ENCODE measurements at places on chromosomes 2 and 18.

GRCh38 chr2:202278036-202278760 lies 12.6 kb downstream of the NOP58 start:
- DNase-seq: no peak

- no peak for DNase-seq
These were observed 21.8 kb downstream of the TMEM182 start for GRCh38 chr2:102783506-102784183.

DNA sequence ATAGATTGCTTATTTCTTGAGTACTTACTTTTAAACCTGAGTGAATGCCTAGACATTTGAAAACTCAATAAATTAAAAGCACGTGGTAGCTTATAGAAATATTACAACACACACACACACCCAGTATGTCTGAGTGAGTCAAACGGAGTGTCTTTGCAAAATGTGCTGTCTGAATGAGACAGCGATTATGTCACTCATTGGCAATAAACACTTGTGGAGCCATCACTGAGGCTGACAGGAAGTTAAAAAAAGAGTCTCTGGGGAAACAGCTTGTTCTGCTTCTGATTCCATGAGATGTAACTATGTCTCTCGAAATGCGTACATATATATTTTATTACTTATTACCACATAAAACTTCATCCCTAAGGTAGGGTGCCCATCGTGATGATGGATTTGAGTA lies 22.3 kb upstream of the VPS4B start:
- DNase-seq: no peak

- no peak for DNase-seq
These were observed 123.3 kb upstream of the DCC start for GRCh38 chr18:52216666-52217065.

DNA sequence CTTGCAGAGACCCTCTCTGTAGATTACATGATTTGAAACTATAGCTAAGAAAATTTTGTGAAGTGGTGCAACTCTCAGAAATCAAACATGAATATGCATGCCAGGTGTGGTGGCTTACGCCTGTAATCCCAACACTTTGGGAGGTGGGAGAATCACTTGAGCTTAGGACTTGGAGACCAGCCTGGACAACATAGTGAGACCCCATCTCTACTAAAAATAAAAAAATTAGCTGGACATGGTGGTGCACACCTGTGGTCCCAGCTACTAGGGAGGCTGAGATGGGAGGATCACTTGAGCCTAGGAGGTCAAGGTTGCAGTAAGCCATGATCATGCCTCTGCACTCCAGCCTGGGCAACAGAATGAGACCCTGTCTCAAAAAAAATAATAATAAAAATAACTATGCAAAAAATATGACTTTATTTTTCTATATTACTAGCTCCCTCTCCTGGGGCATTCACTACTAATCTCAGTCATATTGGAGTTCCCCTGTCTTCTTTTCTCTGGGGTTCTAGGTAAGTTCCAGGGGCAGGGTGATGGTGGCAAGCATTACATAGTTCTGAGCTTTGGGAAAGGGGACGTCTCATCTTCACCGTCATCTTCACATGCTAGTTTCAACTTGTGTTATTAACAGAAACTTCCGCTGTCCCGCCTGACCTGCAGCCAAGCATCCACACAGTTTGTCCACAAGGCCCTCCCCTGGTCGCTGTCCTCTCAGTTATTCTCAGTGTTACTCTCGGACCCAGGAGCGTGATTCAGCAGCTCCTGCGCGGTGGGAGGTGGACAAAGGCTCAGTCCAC lies 96.8 kb upstream of the MBOAT2 start:
- no peak for DNase-seq

- DNase-seq: no peak
These were observed 689.4 kb downstream of the ZEB2 start for GRCh38 chr2:143830476-143830875.

- DNase-seq: no peak
These were observed 35.9 kb upstream of the SP3 start for GRCh38 chr2:174001107-174001506.

DNA sequence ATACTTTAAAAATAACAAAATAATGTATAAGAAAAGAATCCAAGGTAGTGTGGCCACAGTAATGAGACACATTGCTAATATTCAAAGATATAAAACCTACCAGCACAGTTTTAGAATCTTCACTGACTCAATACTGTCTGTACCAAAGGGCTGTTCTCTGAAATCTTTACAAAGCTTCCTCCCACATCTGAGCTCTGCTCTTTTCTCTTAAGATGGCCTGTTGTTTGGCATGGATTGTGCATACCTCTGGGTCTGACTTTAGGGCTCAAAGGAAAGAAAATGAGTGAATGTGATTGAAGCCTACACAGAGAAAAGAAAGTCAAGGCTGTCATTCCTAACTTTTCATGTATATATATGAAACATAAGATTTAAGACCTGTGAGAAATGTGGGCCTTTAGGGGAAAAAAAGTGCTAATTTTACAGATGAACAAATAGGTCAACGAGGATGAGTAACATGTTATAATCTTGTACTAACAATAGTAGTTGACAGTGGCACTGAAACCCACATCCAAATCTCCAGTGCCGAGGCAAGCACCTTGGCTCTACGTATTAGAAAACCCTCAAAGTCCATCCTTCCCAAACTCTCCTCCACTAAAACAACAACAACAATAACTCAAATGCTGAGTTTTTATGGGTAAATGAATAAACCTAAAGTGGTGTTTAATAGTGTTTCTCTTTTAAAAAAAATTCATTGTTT lies 114.2 kb downstream of the ZNF521 start:
- DNase-seq: no peak

- DNase-seq: no peak
These were observed 9.8 kb downstream of the RAB12 start for GRCh38 chr18:8619041-8619440.

DNA sequence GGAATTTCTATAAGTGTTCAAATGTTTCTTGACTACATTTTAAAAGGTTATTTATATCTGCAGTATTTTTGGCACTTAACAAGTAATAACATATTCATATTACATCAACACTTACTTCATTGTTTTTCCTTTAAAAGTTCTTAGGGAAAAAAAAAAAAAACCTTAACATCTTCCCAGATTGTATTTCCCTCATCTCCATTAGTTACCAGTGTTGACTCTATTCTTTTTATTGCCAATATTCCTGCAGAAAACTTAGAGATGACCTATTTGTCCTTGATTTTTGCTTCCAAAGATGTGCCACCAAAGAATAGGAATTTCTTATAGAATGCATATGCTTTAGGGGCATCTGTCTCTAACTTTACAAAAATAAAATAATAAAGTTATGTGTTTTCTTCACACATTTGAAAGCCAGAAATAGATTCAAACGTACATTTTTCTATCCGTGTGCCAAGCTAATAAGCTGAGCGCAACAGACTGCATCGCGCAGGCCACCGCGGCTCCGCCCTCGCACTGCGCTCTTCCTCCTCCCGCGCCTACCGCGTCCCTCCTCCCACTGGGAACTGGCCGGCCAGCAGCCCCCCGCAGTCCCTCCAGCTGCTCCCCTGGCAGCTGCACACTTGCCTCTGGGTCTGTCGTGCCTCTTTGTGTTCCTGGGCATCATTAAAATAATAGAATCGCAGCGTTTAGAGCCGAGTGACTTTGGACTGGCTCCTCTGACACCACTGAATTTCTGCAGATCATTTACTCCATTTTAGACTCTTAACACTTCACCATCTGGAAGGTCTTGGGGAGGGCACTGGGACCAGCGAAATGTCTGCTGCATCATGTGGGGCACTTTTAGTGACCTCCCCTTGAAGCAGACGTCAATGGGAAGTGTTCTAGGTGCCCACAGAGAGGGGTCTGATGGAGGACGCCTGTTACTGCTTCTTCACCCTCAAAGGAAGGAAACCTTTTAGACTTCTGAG lies 21.2 kb upstream of the NAB1 start:
- no peak for DNase-seq

GRCh38 chr18:8617907-8618306 lies 8.7 kb downstream of the RAB12 start:
- no peak for DNase-seq

- DNase-seq: no peak
These were observed 137.3 kb upstream of the HNRNPA3 start for GRCh38 chr2:177075254-177075653.

- DNase-seq: no peak
These were observed 20.7 kb downstream of the NRXN1 start for GRCh38 chr2:51011254-51011653.

DNA sequence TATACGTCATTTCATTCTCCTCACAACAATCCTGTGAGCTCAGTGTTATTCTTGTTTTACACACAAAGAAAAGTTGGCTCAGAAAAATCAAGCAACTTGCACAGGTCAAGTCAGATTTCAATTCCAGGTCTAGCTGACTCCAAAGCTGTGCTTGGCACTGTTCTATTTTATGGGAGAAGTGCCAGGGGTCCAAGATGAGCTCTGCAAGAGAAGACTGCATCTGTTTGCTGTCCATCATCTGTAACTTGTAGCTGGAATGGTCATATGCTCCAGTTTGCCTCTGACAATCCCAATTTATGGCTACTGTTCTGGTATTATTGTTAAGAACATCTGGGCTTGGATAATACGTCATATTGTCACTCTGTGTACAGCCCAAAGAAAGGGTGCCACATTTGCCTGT lies 28.9 kb downstream of the KCNF1 start:
- DNase-seq: no peak

- DNase-seq: no peak
These were observed 11.5 kb downstream of the SPEG start for GRCh38 chr2:219446101-219446504.

- DNase-seq: no peak
These were observed 32.9 kb upstream of the NABP1 start for GRCh38 chr2:191645032-191645431.

DNA sequence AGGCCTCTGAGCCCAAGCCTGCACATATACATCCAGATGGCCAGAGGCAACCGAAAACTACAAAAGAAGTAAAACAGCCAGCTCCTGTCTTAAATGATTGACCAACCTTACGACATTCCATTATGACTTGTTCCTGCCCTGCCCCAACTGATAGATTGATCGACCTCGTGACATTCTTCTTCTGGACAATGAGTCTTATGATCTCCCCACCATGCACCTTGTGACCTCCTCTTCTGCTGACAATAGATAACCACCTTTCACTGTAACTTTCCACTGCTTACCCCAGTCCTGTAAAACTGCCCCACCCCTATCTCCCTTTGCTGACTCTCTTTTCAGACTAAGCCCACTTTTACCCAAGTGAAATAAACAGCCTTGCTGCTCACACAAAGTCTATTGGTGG lies 670.0 kb upstream of the PKDCC start:
- DNase-seq: no peak

DNA sequence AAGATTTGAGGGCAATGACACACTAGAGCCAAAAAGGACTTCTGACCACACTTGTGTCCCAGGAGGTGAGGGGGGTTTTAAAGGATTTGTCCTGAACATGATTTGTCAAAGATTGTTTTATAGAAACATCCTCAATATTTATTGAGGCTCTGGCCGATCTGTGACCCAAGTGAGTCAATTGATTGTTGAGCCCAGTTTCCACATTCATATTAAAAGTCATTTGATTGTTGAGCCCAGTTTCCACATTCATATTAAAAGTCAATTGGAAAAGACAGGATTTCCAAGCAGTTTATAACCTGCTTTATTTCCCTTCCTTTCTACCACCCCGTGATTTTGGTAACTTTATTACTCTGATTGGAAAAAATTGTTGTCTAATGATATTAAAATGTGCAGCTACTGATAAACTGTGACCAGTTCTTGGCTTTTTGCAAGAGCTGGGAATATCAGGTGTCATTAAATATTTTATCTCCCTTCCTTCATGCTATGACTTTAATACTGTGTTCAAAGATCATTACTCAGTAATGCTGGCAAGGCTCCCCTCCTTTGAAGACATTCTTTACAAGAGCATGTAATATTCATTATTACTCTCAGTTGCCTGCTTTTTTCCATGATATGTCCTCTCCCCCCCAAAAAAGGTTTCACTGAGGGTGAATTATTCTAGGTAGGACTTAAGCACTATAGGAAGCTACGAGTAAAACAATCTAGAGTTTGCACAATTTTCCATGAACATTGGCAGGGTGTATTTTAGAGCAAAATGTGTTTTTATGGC lies 75.3 kb downstream of the HRH4 start:
- no peak for DNase-seq

- DNase-seq: peak; percentile 33
These were observed 210.3 kb upstream of the RBMS1 start for GRCh38 chr2:160703648-160704585.

- no peak for DNase-seq
These were observed 24.6 kb downstream of the GPR55 start for GRCh38 chr2:230900336-230900995.

GRCh38 chr18:28039691-28040090 lies 137.2 kb downstream of the CDH2 start:
- DNase-seq: no peak

DNA sequence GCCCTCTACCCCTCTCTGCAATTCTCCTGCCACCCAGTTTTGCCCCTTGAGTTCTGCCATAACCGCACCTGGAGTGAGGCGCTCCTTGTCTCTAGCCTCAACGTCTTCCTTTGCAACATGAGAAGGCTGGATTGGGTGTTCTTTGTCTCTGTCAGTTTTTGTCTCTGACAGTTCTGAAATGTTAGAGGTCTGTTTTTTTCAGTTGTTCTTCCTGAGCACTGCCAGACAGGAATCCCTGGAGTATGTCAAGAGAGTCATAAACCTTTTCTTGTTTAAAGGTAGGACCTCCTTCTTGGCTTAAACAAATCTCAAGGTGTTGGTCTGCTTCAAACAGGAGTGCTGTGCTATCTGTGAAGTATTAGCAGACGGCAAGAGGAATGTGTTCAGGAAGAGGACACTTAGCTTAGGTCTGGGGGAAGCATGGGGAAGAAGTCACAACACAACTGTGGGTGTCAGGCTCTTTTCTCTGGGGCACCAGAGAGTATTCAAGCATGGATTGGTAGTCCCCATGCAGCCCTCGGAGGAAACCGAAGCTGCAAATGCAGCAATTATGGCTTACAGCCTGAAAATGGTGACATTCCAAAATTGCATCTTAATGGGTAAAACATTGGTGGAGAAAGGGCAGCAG lies 32.3 kb downstream of the AFF3 start:
- no peak for DNase-seq

GRCh38 chr2:18545384-18545783 lies 15.1 kb downstream of the RDH14 start:
- no peak for DNase-seq

GRCh38 chr2:25856377-25856776 lies 21.9 kb downstream of the ASXL2 start:
- no peak for DNase-seq

- DNase-seq: no peak
These were observed 79.0 kb downstream of the POLR1A start for GRCh38 chr2:86026744-86027065.

- peak; percentile 43 for DNase-seq
These were observed 4.1 kb upstream of the NEURL3 start for GRCh38 chr2:96509114-96509846.

- DNase-seq: no peak
These were observed 8.1 kb downstream of the SMAD4 start for GRCh38 chr18:51038110-51038509.

GRCh38 chr2:161662373-161662772 lies 38.2 kb downstream of the SLC4A10 start:
- no peak for DNase-seq

Measured in CD4-positive, alpha-beta T cell treated with Interleukin-6 at 100 ng/mL for 8 hours (primary cell).